ENCODE measurements at places on chromosomes 1 and 21. TPM values are rescaled to one million over a fixed set of nuclear protein-coding genes. Genes with fewer than 3 reads are reported as not detected.

DNA sequence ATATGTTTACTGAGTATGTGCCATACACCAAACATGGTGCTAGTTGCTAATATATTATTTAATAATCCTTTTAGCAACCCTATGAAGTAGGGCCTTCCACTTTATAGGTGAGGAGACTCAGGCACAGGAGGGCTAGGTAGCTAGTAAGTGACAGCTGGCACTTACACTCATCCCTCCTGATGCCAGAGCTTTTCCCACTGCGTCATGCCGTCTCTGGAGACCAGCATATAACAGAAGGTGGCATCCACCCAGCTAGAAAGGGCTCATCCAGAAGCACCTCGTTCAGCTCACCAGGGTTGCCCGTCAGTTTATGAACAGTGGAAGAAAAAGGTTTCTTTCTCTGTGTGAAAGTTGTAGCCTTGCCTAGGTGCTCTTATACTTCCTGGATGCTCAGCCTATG, 108.9 kb downstream of the NOS1AP start:
- H3K4me1 ChIP-seq = no peaks in the 10 kb centered on the region
- no peak for DNase-seq
- peaks cover 9% of the 10 kb centered on the region for H3K27me3 ChIP-seq
- H3K36me3 ChIP-seq = no peaks in the 10 kb centered on the region

- H3K27ac ChIP-seq = no peak overlapping the region
- H3K36me3 ChIP-seq = peaks cover 3% of the 10 kb centered on the region
- no peaks in the 10 kb centered on the region for H3K27me3 ChIP-seq
- H3K4me3 ChIP-seq = no peak overlapping the region
These were observed 34.7 kb downstream of the SLC19A1 start for GRCh38 chr21:45507523-45507875.

CYP2J2 gene
- total RNA-seq = 2.3 TPM

YBEY gene
- 9.9 TPM for total RNA-seq

DNA sequence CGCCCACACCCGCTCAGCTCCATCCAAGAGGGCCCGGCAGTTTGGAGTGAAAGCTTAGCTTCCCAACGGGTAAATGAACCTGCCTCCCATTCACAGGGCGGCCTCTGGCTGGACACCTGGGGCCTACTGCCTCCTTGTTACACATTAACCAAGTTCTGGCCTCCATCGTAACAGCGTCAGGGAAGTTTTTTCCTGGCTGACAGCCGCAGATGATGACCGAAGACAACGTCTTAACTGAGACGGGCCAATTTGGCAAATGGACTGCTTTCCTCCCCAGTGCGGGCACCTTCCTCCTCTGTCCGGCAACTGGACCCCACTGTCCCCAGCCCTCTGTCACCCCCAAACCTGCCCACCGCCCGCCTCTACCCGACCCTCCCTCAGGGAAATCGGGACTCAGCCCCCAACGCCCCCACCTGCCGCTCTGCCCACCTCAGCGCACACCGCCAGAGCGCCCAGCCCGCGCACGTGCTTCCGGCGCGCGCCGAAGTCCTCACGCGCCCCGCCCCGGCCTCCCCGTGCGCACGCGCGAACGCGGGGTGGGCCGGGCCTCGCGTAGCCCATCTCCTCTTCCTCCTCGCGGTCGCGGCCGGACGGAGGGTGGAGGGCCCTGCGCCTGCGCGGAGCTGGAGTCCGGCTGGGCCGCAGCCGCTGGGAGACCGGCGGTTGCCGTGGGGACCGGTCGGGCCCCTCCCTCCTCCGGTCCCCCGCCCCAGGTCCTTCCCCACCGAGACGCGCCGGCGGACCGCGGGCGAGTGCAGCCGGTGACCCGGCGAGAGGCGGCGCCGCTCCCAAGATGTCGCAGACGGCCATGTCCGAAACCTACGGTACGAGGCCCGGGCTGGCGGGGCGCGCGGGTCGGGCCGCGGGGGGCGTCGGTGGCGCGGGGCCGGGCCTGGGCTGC, at the start of gene RAB4A:
Gene RAB4A (plus strand): TSS at position 565 of the 901 bp plus-strand sequence. CDS start 229 bp downstream, at position 794.
- H3K4me1 ChIP-seq = peaks cover 33% of the 10 kb centered on the region
- peak within 1 kb of the TSS; percentile 75 for H3K27ac ChIP-seq
- peaks cover 1% of the 10 kb centered on the region for H3K36me3 ChIP-seq
- peak; percentile 57 for DNase-seq
- H3K4me3 ChIP-seq = peak within 1 kb of the TSS; percentile 86
- H3K27me3 ChIP-seq = no peaks in the 10 kb centered on the region

DNA sequence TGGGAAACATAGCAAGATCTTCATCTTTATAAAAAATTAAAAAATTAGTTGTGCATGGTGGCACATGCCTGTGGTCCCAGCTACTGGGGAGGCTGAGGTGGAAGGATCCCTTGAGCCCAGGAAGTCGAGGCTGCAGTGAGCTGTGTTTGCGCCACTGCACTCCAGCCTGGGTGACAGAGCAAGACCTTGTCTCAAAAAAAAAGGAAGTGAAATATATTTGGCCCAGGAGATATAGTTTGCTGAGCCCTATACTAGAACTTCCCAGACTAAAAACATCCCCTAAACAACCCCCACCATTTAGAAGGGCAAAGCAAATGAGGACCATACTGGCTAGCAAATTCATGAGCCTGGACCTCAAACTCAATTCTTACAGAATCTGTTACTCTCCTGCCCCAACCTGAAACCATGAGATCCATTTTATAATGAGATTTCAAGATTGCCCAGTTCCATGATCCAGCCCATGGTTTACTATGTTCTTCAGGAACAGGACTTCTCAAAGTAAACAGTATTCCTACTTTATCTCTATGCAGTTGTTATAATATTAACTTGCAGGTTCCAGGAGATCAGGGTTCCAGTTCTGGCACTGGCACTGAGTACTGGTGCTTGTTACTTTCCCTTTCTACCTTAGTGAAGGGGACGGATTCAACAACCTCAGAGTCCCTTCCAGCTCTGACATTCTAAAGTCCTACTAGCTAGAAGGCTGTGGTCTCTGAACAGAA, 48.9 kb upstream of the TADA1 start:
- no peak overlapping the region for H3K27ac ChIP-seq
- peaks cover 2% of the 10 kb centered on the region for H3K4me1 ChIP-seq
- DNase-seq = no peak
- peaks cover 21% of the 10 kb centered on the region for H3K27me3 ChIP-seq

All from activated naive CD4-positive, alpha-beta T cell treated with anti-CD3 and anti-CD28 coated beads for 36 hours (primary cell).